ENCODE measurements at places on chromosomes 12 and 14.

- no peak for DNase-seq
These were observed 296.5 kb downstream of the GALC start for GRCh38 chr14:87696485-87696884.

DNA sequence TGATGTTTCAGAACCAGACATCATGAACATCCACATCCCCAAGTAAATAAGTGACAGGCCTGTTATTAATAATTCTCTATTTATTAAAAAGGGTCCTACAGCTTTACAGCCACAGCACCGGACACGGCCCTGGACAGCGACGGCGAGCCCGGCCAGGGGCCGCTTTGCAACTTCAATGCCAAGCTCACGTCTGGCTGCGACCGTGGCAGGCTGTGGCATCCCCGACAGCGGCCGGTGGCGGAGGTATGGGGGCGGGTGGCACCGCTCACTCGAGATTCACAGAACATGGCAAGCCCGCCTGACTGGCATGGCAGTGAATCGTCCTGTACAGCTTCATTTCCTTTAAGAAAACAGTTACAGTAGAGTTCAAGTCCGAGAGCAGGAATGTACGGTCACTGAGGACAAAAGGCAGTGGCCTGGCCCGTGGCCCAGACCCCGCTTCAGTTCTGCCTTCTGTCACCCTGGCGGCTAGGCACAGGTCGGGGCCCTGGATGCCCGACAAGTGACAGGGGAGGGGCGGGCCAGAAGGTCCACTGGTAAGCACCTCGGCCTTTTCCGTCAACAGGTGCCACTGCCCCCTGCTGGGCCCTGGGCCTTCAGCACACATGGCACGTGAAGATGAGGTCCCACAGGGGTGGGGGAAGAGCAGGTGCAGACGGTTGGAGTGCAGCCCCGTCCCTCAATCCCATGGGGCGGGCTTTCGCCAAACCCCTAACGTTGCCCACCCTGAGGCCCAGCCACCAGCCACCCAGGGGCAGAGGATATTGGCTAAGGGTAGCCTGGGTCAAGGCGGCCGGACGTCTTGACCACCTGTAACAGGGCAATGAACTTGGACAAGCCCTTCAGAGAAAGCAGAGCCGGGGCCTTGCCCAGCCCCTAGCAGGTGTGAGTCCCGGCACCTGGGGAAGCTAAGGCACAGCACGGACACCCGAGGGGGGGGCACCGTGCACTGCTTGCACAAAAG lies 30.3 kb downstream of the HIP1R start:
- DNase-seq, result no peak

- no peak for DNase-seq
These were observed 45.8 kb downstream of the CCNK start for GRCh38 chr14:99527026-99527425.

- DNase-seq, result no peak
These were observed 47.1 kb downstream of the DIP2B start for GRCh38 chr12:50551866-50552265.

- DNase-seq, result no peak
These were observed 11.9 kb downstream of the DHX37 start for GRCh38 chr12:124976999-124977398.

- DNase-seq, result no peak
These were observed 66.2 kb upstream of the BCL2L14 start for GRCh38 chr12:12004524-12004923.

GRCh38 chr12:50186681-50187080 lies 19.5 kb upstream of the CERS5 start:
- DNase-seq, result no peak

DNA sequence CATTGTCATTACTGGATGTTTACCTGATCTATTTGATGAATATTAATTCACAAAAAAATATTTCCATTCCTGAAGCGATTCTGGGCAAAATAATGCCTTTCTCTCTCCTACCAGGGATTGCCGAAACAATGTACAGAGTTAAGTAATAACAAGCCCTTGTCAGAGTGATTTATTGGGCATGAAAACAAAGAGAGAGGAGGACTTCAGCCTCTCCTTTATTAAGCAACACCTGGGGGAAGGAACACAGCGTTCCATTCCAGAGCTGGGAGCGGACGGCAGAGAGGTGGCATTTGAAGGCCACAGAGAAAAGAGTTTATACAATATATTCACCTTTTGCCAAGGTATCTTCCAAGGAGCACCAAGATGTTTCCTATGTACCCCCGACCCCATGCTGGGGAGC lies 165.8 kb downstream of the KSR2 start:
- no peak for DNase-seq
